AG10803 (cell line): ENCODE measurements at places on chromosomes 2 and 18.
A peak's percentile ranks its signal among the peaks of the same experiment; 100 is the strongest.

GRCh38 chr2:232879618-232880494 lies 9.8 kb downstream of the SNORC start:
- no peak for DNase-seq

DNA sequence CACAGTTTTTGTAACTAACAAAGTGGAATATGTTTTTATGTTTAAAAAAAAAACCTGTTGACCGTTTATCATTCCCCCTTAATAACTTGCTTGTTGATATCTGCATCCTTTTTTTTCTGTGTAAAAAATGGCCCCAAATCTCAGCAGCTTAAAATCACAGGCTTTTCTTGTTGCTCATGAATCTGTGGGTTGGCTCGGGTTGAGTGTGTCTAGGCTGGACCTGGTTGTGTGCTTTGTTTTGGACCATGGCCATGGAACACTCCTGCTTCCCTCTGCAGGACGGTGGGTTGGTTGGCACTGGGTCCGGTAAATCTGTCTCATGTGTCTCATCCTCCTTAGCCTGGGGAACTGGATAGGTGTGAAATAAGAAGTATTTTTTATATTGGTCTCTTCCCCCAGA lies 139.0 kb upstream of the LINC00305 start:
- no peak for DNase-seq

GRCh38 chr2:209977386-209978239 lies 24.8 kb upstream of the RPE start:
- DNase-seq: peak; percentile 36

DNA sequence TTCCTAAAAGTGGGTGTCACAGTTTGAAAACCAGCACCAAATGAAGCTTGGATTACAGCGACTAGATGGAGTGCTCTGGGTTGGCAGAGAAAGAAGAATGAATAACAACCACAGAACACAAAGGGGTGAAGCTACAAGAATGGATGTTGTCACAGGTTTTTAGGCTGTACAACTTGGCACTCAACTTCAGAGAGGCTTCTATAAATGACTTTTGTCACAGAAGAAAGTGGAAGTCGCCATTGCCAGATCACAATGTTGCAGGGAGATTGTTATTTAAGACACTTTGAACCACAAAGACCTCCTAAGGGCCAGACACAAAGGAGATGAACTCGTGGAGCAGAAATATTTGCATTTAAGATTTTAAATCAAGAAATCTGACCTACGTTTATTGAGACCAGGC lies 354.2 kb downstream of the CDH7 start:
- DNase-seq: no peak

- DNase-seq: no peak
Measured at GRCh38 chr2:156787517-156787916, 351.3 kb downstream of the GPD2 start.

GRCh38 chr18:12858991-12859390 lies 25.0 kb downstream of the PTPN2 start:
- no peak for DNase-seq

DNA sequence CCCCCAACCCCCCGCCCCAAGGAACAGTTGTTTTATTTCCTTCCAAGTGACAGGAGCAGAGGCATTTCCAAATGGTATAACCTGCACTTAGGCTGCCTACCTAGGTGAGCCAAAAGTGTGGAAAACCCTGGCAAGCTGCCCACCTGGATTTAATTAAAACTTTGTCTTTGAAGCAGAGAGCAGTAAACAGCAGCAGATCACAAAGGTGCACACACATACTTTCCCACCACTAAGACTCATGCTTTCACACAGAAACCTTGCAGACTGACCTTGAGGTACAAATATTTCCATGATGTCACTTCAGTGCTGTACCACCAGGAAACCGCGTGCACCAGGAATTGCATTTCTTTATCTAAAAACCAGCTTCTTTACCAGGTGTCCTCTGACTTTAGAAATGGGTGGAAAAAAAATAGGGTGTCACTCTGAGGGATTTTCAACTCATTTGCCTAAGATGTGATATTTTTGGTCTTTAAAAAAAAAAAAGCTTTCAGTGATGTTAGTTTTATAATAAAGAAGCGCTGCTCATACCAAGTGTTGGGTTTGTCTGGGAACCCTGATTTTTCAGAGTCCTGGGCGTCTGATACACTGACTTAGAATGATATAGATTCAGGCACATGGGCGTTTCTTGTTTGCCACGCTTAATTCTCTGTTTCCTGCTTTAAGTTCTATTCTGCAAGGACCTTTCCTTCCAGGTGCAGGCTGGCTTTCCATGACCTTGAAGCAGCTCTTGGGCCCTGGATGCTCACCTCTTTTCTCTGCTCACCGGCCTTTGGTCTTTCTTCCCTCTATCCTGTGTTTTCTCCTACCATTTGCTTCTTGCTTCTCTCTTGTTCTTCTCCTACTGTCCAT lies 70.7 kb upstream of the BCL2L11 start:
- no peak for DNase-seq

DNA sequence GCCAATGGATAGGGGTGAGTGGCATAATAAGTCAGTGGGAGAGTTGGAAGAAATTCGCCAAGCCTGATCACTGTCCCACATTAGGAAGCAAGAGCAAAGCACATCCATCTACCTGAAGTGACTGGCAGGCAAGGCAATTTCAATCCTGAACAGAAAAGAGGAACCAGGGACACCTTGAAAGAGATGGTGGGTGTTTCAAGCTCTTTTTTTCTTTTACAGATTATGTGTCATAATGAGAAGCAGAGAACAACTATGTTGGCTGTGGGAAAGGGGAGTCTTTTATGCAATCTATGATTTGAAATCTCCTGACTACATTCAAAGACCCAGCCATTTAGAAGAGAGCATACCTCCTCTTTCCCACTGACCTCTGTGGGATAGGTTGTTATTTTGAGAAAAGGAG lies 63.5 kb downstream of the TGIF1 start:
- no peak for DNase-seq

GRCh38 chr2:160194946-160195345 lies 5.1 kb downstream of the ITGB6 start:
- DNase-seq: no peak

DNA sequence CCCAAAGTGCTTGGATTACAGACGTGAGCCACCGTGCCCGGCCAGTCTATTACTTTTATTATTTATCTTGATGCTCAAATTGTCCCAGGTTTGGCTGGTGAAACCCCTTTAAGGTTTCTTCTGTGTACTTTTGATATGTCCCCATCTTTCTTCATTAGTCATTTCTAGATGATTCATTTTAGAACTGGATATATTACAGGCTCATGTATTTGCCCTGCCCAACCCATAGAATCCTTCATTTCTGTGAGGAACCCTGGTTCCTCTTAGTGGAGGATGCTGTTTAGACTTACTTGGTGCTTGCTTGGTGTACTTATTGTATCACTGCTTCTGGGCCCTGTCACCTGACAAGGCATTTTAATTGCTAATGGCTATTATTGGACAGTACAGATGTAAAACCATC lies 40.1 kb downstream of the KCMF1 start:
- no peak for DNase-seq

DNA sequence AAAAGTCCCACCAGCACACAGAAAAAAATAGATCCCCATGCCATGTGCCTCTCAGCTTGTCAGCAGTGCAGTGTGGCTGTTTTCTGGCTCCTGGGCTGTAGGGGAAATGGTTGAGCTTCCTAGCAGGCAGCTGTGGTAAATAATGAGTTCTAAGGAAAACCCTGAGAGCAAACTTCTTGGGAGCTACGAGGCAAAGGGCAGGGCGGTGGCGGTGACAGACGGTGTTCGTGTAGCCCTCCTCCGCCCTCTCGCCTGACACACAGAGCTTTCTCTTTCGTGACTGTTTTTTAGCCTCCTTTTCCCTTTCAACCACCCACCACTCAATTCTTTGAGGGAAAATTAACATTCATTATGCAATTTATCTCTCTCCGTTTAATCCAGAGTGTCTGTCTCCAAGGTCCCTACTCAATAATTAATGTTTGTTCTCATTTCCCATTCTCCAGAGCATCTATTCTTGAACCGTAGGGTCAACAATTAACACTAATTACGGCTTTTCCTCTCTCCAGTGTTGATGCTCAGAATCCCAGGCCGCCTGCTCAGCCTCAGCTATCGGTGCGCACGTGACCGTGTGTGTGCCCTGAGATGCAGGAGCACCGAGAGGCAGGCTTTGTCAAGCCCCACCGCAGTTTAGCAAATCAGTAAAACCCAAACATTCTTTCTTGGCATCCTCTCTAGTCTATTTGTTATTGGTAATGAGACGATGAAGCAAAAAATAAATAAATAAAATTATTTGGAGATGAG lies 50.1 kb downstream of the KIAA2012 start:
- peak; percentile 66 for DNase-seq

DNA sequence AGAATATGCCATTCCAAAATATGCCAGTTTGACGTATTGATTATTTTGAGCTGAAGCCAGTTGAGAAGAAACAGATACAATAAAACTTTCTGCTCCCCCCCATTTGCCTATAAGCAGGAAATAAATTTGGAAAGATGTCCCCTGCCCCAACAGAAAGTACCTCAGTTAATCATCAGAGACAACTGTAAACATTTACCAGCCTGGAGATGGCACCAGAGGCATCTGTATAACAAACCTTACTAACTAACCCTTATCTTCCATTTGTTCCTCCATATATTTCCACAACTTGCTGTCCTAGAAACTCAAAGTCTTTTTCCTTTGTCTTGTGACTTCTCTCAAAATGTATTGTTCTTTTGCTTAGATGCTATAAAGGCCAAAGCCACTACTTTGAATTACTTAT lies 93.8 kb downstream of the AKAIN1 start:
- DNase-seq: no peak

DNA sequence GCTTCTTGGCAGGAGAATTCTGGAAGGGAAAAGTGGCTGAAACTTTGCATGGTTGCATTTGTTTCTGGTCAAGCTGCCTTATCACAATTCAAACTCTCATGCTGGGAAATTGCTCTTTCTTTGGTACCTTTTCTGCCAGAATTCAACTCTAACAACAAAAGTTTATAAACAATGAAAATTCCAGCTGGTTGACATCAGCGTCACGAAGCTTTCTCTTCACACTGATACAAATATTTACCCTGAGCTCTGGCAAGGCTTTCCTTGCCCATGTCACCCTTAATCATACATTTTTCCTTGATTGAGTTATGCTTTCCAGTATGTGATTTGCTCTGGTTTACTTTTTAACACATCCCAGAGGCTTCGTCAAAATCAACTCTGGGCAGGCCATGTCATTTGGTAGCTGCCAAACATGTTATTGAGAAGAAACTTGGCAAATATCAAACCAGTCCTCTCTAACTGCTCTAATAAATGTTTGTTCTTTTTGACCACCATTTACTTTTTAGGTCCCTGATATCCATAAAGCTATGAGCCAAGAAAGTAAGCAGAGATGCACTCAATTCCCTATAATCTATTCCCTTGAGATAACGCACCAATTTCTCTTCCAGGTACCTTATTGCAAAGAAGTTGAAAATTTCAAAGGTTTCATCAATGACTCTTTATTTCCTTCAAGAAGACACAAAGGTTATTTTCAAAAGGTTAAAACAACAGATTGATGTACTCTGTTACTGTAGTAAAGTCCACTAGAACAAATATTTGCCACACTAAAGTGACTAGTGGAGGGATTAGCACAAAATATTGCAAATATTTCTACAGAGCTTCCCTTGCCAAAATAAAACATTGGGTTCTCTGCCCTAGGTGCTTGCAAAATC lies 1241.1 kb upstream of the ZEB2 start:
- peak; percentile 69 for DNase-seq

DNA sequence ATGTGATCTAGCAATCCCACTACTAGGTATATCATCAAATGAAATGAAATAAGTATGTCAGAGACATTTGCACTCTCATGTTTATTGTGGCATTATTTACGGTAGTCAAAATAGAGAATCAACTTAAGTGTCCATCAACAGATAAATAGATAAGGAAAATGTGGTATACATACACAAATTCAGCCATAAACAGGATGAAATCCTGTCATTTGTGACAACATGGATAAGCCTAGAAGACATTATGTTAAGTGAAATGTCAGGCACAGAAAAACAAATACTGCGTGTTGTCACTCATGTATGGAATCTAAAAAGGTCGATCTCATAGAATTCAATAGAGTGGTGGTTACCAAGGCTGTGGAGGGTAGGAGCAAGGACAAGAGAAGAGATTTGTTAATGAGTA lies 22.1 kb upstream of the CBLN2 start:
- DNase-seq: no peak

DNA sequence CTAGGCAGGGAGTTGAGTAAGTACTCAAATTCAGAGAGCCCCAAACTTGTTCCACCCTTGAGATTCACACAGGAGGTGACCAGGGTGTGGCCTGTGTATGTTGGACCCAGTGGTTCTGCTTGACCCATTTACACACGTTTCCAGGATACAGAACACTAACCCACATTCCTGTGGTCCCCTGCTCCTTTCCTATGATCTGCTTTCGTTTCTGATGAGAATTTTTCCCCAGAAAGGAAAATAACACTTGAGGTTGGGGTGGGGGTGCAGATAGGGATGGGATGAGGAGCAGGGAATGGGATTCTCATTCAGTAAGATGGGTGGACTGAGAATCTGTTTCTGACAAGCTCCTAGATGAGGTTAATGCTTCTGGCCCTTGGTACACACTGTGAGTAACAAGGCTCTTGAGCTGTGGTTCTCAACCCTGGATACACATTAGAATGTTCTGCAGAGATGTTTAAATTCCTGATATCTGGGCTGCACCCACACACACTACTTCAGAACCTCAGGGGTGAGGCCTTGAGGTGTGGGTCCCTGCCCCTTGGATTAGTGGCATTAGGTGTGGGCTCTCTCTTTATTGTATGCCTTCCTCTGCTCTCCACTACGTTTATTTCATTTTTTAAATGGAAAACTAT lies 58.4 kb downstream of the TPGS2 start:
- DNase-seq: peak; percentile 47

DNA sequence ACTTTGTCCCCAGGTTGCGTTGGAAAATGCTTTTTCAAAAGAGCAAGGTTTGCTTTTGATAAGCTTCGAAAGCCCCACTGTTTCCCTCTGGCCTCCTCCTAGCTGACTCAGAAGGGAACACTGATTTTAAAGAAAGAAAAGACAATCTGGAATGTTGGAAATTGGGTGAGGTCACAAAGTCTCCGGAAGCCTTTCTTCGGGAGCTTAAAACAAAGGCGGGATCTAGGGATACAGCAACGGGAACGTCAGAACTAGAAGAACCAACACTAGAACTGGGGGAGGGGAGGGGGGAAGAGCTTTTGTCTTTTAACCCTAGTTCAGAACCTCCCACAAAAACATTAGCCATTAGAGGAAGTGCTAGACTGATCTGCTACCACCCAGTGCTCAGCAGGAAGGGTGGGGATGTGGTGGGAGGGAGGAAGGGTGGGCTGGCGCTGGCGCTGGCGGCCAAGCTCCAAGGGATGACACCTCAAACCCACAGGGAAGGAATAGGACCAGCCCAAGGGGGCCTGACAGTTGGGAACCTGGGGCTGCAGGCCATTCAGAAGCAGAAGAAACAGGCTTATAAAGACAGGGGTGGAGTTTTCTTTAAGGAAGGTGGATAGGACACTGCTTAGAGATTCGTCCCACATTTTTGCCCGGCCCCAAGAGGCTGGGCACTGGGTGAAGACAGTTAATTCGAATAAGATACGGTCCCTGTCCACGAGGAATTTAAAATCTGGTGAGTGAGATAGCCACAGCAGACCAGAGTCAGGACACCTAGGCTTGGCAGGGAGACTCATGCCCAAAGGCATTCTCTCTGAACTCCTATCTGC lies 1.7 kb downstream of the TMSB10 start:
- DNase-seq: peak; percentile 90

GRCh38 chr2:219174146-219174545 lies 2.6 kb downstream of the CNPPD1 start:
- no peak for DNase-seq

GRCh38 chr2:224347176-224348051 lies 54.5 kb downstream of the FAM124B start:
- no peak for DNase-seq

- DNase-seq: no peak
Measured at GRCh38 chr2:20178249-20178607, 46.7 kb downstream of the SDC1 start.

- no peak for DNase-seq
Measured at GRCh38 chr2:217593732-217594131, 409.1 kb downstream of the TNS1 start.
